ENCODE measurements at places on chromosomes 2 and 18. TPM values are rescaled to one million over a fixed set of nuclear protein-coding genes. Genes with fewer than 3 reads are reported as not detected.

IL1A gene
- 0.18 TPM for total RNA-seq

FBXO48 gene
- 2.1 TPM for total RNA-seq

MYO5B gene
- 9.9 TPM for total RNA-seq

CYTIP gene
- 22.8 TPM for total RNA-seq

STAT1 gene
- total RNA-seq, result 54.5 TPM
